Effector CD4-positive, alpha-beta T cell (primary cell): ENCODE measurements at places on chromosomes 13 and 19.

DNA sequence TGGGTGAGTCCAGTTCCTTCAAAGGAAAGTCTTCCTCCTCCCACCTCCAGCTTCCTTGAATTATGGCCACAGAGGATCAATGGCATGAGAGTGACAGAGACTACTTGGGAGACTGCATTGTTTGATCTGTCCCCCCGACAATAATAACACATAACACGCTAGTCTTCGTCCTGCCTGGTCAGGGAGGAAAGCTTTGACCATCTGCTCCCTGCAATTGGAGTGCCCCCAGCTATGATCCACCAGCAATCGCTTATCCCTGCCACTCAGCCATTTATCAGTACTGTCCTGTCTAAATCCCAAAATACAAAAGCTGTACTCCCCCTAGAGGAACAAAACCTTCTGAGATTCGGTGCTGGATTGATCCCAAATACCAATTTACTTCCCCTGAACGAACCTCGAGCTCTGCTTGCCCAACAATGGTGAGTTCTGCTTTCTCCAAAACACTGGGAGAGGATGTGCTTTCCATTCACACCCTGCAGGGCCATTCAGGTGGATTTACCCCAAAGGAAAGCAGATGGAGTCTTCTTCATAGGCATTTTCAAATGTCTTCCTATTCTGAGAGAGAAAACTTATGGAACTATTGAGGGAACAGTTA lies 466.7 kb downstream of the TSHZ3 start:
- DNase-seq = no peak

DNA sequence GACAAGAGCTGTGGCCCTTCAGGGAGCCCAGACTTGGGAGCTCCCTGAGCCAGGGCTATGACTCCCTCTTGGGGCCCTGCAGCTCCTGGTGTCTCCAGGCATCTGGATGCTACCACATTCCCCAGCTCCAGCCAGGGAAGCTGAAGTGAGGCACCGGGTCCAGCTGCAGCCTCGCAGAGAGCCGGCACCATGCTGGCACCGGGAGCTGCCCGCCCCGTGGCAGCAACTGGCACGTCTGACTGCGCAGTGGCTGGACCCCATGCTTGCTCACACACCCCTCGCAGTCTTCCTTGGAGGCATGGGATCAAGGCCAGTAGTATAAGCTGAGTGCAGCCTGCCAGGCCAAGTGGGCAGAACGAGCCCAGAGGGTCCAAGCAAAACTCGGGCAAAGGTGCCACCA lies 7.4 kb downstream of the IGFL4 start:
- DNase-seq = no peak

DNA sequence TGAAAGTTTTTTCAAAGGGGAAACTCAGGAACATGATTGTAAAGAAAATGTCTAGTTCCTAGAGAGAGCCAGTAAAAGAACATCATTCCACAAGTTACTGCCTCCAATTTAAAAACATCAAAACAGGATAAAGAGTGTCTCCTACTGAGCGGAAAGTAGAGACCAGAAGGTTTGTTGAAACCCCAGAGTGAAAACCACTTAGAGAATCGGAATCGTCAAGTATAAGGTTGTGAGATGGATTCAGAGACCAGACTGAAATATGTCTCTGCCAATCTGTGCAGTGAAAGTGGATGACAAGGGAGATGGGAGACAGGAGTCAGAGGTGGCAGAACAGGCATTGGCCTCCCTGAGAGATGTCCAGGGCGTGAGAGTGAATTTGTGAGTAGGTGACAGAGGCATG lies 133.4 kb downstream of the GPC6 start:
- no peak for DNase-seq

DNA sequence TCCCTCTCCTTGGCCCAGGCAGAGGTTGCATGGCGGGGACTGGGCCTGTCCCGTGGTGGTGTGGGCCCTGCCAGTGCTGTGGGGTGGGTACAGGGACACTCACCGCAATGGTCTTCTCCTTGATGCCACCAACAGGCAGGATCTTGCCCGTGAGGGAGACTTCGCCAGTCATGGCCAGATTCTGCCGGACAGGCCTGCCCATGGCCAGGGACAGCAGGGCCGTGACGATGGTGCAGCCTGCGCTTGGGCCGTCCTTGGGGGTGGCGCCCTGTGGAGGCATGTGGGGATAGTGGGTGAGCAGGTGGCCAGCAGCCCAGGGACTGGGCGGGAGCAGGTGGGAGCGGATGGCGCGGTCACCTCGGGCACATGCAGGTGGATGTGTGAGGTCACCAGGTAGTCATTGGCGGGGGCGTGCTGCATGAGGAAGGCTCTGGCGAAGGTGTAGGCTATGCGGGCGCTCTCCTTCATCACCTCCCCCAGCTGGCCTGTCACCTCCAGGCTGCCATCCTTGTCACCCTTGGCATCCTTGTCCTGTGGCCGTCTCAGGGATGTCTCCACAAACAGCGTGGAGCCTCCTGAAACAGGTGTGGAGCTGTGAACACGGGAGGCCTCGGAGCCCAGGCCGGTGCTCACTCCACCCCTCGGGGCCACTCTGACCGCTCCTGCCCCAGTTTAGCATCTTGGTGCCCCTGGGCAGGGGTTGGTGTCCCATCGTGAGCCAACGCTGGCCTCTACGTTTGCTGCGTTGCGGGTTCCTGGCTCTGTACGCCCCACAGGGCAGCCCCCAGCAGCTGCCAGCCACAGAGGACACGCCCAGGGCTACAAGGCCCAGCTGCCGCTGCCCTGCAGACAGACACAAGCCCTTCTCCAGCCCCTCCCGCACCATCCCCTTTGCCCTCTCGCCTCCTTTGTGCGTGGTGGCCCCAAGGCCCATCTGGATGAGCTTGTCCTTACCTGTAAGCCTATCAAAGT lies 3.4 kb downstream of the RPL36 start:
- DNase-seq = no peak

GRCh38 chr19:46718934-46719622 lies 2.2 kb upstream of the PRKD2 start:
- no peak for DNase-seq

DNA sequence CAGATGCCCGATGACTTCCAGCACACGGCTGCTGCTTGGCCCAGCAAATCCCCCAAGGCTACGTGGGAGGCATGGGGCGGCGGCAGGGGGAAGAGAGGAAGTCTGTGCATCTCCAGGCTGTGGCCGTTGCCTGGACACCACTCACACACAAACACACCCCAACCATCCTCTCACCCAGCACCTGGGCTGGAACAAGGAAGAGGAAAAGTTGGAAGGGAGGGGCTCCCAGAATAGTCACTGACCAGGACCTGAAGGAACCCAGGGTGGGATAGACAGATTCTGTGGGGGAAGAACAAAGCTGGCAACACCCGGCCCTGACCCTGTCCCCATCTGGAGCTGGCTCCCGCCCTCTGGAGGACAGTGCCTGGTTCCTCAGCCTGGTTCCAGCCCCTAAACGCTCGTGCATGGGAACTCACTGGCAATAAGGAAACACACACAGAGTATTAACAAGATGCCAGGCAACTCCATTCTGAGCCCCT lies 11.2 kb downstream of the PPP6R1 start:
- DNase-seq = no peak

DNA sequence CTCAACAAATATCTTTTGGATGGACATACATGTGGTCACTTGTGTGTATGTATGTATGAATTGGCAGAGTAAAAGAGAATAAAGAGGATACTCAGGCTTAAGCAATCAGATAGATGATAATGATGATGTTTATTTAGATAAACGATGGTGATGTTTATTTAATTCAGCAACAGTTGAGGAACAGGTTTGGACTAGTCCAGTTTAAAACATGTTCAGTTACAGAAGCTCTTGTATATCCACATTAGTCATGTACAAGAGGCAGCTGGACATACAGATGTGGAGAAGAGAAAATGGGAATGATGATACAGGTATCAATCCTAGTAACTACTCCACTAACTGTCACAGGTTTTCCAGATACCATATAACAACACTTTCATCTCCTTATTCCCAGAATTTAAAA lies 232.1 kb downstream of the DIAPH3 start:
- no peak for DNase-seq

DNA sequence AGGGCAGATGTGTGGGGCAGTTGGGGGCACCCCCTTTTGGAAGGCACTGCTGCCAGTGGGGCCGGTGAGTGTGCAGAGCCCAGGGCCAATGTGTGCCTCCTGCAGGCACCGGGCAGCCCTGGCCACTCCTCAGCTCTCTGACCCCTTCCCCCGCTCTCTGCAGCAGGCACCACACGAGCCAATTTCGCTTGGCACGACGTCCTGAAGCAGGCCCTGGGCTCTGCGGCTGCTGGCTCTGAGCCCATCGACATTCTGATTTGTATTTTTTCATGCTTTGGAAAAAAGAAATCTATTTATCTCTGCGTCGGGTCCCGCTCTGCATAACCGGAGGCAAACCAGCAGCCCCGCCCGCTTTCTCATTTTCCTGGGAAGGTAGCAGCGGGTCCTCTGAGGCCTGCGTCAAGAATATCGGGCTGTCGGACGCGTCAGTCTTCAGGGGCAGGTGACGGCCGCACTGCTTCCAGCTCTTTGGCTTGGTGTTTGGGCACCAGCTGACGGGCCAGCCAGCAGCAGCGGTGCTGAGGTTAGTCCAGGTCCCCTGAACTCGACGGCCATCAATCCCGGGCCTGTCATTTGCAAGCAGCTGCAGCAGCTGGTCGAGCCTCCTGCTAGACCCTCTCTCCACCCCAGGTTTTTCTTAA lies 134.3 kb downstream of the KDM4B start:
- DNase-seq = no peak

- DNase-seq = no peak
Measured at GRCh38 chr13:27236478-27236877, 14.9 kb upstream of the RPL21 start.

GRCh38 chr13:73983109-73983508 lies 151.1 kb downstream of the KLF12 start:
- no peak for DNase-seq

DNA sequence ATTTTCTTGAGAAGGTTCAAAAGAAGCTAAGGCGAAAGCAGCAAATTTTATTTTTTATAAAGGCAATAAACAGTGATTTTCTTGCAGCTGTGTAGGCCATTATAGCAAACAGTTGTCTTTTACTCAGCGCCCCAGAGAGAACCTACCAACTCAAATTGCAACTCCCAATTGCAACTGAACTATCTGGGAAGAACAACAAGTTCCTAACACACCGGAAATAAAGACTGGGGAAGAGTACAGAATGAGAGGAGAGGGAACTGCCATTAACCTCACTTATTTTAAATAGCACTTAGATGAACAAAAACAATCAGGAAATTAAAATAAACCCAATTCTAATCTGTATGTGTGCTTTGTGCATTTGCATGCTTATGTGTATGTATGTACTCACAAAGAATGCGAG lies 171.1 kb downstream of the KCTD12 start:
- DNase-seq = no peak

DNA sequence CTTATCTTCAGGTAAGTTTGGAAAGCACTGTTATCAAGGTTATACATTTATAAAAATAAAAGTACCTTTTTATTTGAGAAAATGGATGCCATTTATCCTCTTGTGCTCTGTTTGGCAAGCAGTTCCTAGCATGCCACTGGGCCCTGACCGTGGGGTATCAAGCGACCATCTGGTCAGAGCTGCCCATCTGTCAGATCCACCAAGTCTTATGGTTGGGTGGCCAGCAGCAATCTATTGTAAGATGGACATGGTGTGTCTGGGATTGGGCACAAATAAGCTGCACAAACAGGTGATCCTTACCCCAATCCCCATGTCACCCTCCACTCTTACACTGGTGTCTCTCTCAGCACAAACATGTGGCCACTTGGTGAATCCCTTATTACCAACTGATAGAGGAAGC lies 178.5 kb downstream of the DLEU7 start:
- no peak for DNase-seq

- DNase-seq = no peak
Measured at GRCh38 chr13:109509154-109509900, 277.1 kb downstream of the IRS2 start.

DNA sequence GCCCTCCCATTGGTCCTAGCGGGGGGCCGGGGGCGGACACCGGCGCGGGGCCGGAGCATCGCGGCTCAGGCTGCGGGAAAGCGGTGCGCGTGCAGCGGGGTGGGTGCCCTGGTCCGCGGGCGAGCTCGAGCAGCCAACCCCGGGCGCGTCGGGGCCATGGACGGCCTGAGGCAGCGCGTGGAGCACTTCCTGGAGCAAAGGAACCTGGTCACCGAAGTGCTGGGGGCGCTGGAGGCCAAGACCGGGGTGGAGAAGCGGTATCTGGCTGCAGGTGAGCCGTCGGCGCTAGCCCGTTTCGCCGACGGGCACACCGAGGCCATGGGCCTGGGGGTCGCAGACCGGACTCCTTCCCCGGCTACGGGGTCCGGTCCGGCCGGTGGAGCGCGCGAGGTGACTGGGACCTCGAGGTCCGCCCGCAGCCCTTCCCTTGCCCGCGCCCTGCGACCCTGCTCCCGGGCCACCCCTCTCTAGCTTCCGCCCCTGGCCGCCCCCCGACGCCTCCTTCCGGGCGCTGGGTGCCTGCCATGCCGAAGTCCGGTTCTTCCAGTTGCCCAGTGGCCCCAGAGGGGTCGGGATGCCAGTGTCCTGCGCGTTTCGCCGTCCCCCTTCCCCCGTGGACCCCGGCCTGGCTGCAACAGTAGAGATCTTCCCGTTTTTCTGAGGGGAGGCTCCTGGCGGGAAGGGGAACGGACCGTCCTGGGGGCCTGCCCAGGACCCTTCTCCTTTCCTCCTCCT lies at the start of gene REEP6:
REEP6 (plus strand) TSS at position 68 of the 735 bp plus-strand sequence; CDS start at position 157, 89 bp downstream.
- DNase-seq = no peak

DNA sequence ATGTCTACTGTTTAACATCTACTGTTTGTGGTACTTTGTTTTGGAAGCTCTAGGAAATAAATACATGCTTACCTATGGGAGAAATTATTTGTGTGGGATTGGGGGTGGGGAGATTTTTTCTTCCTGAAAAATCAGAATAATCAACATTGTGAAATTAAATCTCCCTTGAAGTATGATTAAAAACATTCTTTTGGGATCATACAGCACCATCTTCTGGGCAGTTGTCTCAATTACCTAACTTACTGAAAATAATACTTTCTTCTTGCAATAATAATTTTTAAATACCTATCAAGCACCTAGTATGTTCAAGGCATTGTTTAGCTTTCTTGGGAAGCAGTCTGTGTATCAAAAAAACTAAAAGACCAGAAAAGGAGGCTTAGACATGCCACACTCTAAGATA lies 576.5 kb upstream of the ARGLU1 start:
- DNase-seq = no peak

- no peak for DNase-seq
Measured at GRCh38 chr13:95624020-95624419, 20.5 kb downstream of the DZIP1 start.

DNA sequence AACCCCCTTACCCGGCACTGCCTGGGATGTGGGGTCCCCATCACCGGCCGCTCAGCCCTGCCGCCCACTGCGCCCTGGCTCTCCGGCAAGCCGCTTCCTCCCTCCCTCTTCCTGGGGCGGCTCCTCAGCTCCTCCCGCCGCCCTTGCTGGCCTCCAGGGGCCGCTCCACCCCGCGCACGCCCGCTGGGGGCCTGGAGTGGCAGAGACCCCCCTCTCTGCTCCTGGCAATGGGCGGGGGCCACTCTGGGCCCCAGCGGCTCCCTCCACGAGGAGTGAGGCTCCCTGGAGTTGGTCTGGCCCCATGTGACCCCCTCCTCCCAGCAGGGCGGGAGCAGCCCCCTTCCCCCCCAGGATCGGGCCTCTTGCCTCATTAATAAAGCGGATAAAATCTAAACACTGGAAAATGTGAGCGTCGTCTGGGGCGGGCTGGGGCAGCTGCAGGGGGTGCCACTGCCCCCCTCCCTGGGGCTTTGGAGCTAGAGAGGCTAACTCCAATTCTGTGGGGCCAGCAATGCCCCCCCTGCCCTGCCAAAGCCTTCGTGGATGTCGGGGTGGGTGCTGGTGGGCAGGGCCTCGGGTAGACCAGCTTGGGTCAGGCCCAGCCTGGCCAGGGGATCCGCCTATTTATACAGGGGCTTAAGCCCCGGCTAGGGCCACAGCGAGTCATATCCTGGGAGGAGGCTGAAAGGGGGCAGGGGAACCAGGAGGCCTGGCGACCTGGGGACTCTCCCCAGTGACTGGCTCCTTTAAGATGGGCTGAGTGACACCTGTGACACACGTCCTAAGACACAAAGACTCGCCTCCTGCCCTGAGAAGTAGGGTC lies at the start of gene PTGER1:
PTGER1 (minus strand) TSS at position 104 of the 823 bp plus-strand sequence. CDS start 1,034 bp downstream, outside the sequence.
- DNase-seq = no peak
